ENCODE measurements at places on chromosomes 3 and 15.

DNA sequence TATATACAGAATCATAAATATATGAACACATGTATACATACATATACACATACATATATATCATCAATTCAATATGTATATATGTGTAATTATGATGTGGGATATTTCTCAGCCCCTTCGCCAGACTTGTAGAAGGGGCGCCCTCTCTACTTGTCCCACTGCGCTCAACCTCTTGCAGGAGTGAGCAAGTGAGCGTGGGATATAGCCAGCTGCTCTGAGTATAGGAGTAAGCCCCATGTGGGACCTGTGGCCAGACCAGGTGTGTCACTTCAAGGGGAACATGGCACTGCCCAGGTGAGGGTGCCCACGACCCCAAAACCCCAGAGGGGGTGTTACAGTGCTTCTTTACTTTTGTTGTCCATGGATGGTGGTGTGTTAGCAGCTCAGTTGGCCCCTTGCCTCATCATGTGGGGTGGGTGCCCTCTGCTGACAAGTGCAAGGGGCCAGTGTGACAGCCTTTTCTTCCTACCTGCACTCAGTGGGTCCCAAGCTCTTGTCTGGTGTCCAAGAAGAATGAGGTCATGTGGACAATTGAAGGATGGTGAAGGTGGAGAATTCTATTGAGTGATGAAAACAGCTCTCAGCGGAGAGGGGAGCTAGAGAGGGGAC, 304.1 kb downstream of the UNC13C start:
- DNase-seq: no peak

GRCh38 chr3:15690748-15691147, 89.2 kb downstream of the BTD start:
- no peak for DNase-seq

DNA sequence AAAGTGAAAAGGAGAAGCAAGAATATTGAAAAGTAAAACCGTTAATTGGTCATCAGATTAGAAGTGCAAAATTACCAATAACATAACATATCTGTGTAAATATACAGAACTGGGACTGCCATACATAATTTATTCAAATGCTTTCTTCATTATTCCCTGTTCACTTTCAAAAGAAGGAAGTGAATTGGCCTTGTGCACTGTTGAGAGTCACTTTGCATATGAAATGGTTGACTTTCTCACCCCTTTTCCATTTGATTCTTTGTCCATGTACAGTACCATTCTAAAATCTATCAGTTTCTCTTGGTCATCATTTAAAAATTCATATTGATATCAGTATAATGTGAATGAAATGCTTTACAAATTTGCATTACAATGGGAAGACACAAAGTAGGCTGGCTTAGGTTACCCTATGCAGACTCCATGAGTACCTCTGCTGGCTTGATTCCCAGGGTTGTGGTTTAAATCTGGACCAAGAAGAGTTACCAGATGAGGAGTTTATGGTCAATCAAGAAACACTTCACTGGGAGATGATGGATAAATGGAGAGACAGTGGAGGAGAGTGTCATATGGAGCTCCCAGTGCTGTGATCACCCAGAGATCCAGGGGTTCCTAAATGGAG, 210.9 kb upstream of the TOPAZ1 start:
- no peak for DNase-seq

GRCh38 chr15:63044077-63044644, 1.6 kb downstream of the TPM1 start:
- DNase-seq: no peak

GRCh38 chr3:36408146-36408545, 27.8 kb downstream of the STAC start:
- no peak for DNase-seq

DNA sequence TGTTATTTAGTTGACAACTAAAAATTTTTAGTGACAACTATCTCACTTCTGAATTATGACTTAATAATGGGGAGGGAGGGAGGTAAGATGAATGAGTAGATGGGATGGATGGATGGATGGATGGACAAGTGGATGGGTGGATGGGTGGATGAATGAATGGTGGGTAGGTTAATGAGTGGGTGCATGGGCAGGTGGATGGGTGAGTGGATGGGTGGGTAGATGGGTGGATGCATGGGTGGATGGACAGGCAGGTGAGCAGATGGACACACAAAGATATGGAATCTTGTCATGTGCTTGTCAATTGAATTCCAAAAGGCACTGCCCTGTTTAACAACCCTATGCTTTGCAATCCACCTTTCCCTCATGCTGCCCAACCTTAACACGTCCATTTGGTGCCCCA, 41.5 kb downstream of the KLHL25 start:
- DNase-seq: no peak

DNA sequence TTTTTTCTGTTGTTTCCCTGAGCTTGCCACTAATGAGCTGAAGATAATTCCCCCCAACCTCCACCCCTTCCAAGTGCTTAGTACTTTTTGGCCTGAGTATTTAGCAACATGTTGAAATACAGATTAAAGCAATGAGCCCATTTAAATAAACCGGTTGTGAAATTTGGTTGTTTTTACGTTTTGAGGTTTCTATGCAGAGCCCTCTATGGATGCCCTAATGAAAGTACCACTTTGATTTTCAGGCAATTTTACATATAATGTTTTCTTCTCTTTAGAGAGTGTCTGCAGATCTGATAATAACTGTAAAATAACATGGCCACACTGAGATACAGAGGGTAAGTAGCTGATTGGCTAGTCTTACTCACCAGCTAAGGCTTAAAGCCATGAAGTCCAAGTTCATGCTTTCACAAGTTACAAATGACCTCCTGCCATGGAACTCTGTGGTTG, 139.4 kb upstream of the SLC7A14 start:
- no peak for DNase-seq

DNA sequence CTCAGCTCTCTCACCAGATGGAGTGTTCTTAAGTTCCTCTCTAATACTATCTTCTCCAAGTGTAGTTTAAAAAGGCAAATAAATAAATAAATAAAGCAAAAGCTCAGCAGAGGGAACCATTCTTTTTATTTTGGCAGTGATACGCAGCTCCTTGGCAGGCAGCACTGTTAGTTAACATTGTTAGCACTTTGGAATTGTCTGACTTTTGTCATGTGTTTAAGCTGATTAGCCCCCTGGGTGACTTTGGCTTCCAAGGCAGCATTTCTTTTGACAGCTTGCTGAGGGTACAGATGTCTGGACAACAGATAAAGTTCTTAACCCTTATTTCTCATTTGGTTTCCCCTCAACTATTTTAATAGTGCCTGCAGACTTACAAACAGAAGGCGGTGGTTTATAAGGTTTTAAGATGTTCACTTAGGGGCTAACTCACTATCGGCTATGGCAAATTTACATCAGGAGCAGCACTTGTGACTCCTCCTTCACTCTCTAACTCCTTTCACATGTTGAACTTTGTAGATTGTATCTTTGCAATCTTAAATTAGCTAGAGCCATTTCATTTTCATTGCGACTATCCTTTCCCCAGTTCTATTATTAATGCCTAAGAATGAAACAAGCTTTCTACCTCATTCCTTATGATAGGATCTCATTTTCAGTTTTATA, 213.4 kb downstream of the ZBBX start:
- DNase-seq: no peak

DNA sequence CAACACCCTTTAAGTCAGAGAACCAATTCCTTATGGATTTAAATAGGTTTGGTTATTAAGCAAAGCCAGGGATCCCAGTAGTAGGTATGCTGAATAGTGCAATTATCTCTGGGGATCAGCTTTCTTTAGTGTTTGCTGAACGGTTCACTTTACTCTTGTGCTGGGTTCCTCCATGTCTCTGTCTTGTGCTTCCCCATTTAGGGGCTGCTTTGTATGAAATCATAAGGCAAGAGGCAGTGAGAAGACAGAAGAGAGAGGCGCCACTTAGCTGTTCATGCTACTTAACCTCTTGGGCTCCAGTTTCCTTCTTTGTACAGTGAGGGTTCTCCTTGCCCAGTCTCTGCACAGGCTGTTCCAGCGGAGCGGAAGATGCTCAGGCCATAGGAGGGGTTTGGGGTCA, 3.5 kb downstream of the ST6GAL1 start:
- DNase-seq: no peak

- no peak for DNase-seq
Observed at GRCh38 chr15:59833366-59833765, 144.2 kb upstream of the BNIP2 start.

DNA sequence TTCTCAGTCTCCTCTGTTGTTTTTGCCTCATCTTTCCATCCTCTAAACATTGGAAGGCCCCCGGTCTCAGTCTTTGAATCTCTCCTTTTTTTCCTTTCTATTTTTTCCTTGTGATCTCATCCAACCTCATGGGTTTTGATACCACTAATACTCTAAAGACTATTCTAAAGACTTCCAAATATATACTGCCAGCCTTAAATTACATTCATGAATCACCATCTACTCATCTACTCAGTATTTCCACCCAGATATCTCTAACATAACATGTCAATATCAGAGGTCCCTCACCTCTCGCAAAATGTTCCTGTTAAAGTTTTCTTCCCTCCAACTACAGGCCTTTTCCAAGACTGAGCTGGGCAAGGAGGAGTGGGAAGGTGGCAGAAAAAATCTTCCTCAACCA, 282.5 kb upstream of the TTC14 start:
- no peak for DNase-seq

GRCh38 chr15:87557881-87558280, 698.7 kb downstream of the NTRK3 start:
- DNase-seq: no peak

- no peak for DNase-seq
Observed at GRCh38 chr3:170055209-170055608, 17.4 kb downstream of the GPR160 start.

DNA sequence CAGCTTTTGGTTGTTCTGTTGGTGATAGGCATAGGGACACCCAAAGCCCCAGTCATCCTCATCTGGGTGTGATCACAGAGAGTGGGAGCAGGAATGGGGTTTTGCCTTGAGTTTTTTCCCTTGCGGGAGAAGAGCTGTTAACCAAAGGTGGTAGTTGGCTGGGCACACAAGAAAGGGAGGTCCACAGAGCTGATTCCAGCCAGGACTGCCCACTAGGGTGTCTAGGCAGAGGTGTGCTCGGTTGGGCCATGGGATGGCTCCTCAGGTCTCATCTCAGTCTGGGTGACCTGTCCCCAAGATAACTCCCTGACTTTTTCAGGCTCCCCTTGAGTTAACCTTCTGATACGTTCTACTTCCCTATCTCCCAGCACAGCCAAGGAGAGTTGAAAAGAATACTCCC, 134.8 kb downstream of the PDE8A start:
- no peak for DNase-seq

DNA sequence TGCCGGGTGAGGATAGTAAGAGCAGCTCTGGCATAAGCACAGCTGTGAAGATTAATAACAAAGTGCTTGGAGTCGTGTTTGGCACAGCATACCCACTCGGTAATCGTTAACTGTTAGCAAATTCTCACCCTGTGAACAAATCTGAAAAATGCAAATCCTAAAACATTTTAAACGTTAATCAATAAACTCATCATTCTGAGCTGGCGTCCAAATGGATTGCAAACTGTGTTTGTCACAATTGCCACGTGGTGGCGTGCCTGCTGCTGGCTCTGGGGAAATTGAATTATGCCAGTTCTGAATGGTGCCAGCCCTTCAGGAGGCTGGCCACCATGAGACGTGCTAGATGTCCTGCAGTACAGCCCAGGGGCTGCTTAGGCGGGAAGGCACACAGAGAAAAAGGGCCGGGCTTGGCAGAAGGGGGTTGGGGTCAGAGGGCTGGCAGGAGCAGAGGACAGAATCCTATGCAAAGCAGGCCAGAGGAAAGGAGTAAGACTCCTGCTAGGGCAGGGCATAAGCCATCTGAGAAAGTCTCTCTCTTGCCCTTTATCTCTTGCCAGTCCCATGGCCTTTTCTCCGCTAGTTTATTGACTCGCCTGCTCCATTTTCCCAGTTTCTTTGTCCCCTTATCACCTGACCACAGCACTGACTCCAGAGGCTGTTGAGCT, 22.1 kb upstream of the POLG start:
- DNase-seq: no peak

GRCh38 chr3:128505771-128506170, 12.8 kb upstream of the GATA2 start:
- no peak for DNase-seq

DNA sequence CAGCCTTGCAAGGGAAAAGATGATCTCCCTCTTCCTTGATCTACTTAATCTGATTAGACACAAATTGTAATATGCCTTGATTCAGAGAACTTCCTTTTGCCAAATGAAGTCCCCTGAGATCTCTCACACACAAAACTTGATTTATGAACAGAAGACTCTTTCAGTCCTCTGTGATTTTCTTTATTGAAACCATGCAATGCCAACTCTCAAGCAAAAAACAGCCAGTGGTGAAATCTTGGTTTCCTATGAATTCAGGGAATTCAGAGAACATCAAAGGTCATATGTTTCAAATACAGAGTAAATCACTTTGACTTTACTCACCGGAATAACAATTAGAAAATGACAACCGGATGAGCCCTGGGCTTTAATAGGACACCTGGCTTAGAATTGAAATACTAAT, 211.7 kb downstream of the ABHD5 start:
- no peak for DNase-seq

- DNase-seq: no peak
Observed at GRCh38 chr15:70017801-70018200, 79.9 kb downstream of the TLE3 start.

DNA sequence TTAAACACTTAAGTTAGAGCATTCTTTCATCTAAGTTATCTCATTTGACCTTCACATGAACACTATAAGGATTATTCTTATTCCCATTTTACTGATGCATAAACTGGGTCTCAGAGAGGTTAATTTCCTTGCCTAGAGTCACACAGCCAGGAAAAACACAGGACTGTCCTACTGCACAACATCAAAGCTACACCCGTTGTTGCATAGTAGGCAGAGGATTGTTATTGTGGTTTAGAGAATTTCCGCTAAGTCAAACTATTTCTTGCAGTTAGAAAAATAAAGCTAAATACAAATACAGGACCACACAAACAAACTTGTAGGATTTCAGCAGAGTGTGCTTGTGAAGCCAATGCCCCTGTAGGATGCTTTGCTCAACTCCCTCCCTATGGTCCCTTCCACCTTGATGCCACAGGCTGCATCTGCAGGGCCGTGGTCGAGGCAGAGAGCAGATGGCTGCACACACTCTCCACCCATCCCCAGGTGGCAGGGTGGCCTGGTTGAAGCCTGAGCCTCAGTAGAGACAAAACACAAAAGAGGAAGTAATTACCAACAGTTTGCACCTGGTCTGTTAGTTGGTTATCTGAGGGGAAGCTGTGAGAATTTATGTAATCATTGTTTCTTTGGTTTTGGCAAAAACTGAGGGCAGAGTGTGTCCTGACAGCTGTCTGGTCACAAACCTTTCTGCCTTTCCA, 41.1 kb upstream of the SKOR1 start:
- DNase-seq: peak; percentile 17

Measured in central memory CD4-positive, alpha-beta T cell (primary cell).